Dermis microvascular lymphatic vessel endothelial cell (primary cell): ENCODE measurements at places on chromosomes 2 and 18. TPM values are rescaled to one million over a fixed set of nuclear protein-coding genes. Genes with fewer than 3 reads are reported as not detected.

GRCh38 chr2:118817469-118817868 is 30.0 kb downstream of the EN1 start:
- no peak for DNase-seq

DNA sequence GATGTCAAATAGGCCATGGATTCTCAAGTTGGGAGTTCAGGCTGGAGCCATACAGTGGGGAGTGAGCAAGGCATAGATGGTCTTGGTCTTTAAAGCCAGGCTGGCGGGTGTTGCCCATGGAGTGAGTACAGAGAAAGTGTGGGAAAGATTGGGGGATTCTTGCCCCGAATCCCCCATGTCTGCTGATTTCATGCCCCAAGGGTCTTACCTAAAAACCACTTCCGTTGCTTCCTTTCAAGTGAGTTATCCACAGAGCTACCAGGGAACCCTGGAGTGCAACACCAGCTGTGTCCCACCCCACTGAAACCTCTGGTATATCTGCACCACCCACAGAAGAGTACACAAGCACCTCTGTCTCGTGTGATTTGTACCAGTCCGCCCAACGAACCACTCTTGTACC is 31.4 kb downstream of the FHOD3 start:
- DNase-seq: no peak

DNA sequence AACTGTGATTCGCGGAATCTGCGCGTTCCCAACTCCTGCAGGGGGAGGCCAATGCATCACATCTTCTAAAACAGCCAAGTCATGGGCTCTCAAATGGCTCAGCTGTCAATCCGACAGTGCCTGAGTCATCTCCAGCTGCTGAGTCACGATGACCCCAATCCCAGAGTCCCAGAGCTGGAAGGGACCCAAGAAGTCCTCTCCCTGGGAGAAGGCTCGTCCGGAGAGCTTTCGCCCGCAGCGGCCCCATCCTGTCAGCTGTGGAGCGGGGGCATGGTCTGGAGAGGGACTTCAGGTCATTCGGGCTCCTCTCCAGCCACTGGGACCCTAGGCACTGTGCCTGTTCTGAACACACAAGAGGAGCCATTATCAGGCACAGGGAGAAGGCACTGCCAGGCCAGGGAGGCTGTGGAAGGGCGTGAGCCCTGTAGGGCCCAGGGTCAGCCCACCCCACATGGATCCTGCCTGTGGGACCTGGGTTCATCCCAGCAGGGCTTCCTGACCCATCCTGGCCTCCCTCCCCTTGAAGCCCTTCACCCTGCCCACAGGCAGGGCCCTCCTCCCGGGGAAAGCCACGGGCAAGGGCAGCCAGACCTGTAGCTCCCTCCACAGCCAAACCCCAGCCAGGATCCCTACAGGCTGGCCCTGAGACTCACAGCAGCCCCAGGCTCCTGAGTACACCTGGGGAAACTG is 47.6 kb upstream of the GPC1 start:
- peak; percentile 81 for DNase-seq

DNA sequence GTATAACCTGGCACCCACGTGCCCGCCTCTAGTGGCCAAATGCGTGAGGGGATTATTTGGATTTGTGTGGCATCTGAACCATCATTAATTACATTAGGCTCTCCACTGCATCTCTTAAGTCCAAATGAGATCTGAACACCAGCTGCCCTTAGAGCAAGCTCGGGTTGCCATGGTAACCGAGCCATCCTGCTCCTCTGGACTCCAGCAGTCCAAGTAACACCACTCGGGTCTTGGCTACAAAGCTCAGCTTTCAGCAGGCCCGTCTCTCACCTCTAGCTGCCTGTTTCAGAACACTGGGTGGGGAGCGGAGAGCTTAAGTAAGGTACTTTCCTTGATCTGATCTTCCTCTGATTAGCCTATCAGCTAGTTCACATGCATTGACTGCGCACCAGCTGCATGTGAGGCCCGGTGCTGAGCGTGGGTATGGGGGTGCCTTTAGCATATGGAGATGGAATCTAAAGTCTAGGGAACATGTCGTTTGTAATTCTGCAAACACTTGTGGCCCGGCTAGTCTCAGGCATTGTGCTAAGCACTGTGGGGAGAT is 14.1 kb upstream of the CYS1 start:
- no peak for DNase-seq

DNA sequence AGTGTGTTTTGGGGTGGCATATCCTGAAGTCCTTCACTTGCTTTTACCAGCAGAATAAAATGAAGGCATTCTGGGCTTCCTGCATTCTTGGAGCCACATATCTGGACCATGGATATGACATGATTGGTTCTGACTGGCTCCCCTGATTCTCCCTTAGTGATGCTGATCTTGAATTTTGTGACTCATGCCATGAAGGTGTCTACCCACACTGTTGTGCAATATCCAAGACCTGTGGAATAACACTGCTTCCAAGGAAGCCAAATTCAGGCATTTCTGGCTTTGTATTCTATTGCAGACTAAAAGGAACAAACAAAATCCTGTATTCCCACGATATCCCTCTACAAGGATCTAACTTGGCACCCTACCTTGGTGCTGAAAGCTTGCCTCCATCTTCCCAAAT is 125.8 kb downstream of the LYPD6B start:
- no peak for DNase-seq

DNA sequence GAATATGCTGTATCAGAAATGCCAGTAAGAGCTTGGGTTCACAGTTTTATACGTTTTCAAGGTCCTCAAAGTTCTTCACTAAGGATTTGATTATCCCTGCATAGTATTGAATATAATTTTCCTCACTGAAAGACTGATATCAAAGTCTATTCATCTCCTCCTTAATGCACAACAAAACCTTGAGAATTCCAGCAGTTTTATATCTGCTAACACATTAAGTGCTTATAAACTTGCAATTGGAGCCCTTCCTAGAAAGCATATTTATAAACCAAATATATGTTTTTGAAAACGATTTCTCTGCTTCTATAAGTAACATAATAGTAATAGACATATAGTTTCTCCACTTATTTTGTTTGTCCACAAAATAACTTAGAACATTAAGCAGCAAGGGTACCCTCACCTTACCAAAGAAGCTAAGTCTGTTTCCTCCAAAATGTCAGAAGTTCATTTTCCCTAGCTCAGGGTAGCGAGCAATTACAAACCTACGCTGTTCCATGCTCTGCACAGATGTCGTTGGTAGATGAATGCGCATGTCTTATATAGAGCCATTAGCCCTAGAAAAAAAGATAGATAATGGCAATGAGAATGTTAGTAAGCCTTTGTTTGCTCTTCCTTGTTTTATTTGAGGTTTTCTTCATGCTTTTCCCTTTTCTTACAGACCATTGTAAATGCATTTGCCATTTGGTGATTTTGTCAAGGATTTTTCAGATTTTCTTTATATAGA is 213.2 kb downstream of the RBM43 start:
- DNase-seq: no peak

DNA sequence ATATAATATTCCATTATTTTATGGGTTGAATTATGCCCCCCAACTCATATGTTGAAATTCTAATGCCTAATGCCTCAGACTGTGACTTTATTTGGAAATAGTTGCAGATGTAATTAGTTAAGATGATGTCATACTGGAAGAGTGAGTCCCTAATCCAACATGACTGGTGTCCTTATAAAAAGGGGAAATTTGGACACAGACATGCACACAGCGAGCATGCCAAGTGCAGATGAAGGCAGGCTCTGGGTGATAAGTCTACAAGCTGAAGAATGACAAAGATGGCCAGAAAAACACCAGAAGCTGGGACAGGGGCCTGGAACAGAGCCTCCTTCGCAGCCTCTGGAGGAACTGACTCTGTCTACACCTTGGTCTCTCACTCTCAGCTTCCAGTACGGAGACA is 10.0 kb upstream of the ASAP2 start:
- no peak for DNase-seq

- DNase-seq: peak; percentile 89
Measured at GRCh38 chr2:237673130-237674001, 46.0 kb downstream of the LRRFIP1 start.

GPR39 gene
- total RNA-seq: not detected in 2 replicates

GRCh38 chr2:20580690-20581437 is 70.0 kb downstream of the HS1BP3 start:
- DNase-seq: no peak

DNA sequence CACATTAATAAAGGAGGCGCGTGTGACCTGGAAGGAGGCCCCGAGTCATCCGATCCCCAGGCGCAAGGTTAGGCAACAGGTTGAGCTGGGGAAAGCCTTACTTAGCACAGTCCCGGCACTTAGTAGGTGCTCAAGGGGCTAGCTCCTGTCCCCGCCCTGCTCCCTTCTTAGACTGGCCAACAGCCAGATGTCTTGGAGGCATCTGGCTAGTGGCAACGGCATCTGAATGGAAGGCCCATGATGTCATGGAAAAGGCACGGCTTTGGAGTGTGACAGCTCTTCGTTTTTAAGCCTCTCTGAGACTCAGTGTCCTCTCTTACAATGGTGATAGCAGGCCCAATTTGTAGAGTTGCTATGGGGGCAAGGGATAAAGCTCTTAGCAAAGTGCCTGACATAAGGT is 258.3 kb downstream of the CYRIA start:
- no peak for DNase-seq

GRCh38 chr18:3979024-3979423 is 476.1 kb downstream of the DLGAP1 start:
- DNase-seq: no peak

- DNase-seq: no peak
Measured at GRCh38 chr2:21643180-21643579, 519.4 kb downstream of the TDRD15 start.

DNA sequence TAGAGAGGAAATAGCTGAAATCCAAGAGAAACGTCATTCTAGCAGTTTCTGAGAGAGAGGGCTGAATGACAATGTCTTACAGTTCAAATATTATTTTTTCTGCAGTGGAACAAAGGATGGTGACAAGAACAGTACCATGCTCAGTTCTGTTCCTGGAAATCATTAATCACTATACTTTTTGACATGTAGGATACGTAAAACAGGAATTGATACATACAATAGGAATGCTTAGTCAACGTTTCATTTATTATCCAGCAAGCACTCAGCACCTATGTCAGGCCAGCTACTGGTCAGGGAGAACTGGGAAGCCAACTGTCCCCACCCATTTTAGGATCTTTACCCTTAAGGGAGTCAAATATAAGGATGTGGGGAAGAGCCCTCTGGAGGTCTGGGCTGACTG is 114.7 kb downstream of the DHRS9 start:
- DNase-seq: peak; percentile 50

DNA sequence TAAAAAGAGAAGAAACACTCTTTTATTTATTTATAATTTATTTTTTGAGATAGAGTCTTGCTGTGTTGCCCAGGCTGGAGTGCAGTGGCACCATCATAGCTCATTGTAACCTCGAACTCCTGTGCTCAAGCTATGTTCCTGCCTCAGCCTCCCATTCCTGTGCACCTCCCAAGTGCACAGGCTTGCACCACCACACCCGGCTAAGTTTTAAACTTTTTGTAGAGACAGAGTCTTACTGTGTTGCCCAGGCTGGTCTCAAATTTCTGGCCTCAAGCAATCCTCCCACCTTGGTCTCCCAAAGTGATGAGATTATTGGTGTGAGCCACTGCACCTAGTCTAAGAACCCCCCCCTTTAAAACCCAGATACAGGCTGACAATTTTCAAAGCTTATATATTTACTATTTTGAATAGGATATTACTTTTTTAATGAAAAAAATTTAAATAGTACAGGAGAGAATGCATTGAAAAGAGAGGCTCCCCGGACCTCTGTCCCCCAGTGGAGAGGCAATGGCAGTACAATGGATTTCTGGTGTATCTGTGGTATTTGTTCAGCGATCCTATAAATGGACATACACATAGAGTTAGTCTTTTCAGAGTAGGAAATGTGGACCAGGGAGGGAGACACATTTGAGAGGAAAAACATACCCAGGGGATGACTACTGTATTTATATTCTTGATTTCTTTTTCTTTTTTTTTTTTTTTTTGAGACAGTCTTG is 48.1 kb upstream of the CNOT11 start:
- DNase-seq: no peak

- DNase-seq: peak; percentile 72
Measured at GRCh38 chr2:25228848-25229278, 60.5 kb upstream of the POMC start.

- no peak for DNase-seq
Measured at GRCh38 chr2:200264631-200265030, 41.9 kb upstream of the SPATS2L start.

- no peak for DNase-seq
Measured at GRCh38 chr2:107633580-107634147, 193.0 kb upstream of the RGPD4 start.

DNA sequence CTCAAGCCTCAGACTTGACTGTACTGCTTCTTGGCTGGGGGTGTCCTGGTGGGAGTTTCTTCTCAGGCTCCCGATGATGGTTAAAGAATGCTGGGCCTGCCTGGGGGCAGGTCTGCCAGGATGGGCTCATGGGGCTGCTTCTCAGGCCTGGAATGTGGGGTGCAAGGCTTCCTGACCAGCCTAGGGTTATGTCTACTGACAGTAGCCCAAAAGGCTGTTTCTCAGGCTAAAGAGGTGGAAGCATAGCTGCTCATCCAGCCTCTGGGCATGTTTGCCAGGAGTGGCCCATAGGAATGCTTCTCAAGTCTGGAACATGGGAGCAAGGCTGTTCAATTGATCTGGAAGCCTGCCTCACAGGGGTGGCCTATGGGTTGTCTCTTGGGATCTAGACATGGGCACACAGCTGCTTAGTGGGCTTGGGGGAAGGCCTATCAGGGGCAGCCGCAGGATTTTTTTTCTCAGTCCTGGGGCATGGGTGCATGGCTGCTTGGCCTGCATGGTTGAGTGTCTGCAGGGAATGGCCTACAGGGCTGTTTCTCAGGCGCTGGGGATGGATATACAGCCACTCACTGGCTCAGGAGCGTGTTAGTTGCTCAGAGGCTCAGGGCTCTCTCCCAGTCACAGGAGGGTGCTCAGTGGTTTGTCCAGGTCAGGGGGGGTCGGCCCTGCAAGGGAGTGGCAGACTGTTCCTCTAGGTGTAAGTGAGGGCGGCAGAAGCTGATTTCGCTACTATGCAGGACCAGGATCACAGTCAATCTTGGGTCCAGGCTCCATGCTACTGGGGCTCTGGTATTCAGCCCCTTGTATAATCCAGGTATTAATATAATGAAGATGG is 617.3 kb upstream of the REG3G start:
- no peak for DNase-seq

L3MBTL4 gene
- total RNA-seq: 5.1 and 10.2 TPM in 2 replicates

TMEM37 gene
- total RNA-seq: 0.13 TPM in 2 replicates

- no peak for DNase-seq
Measured at GRCh38 chr18:77524909-77525308, 275.3 kb downstream of the GALR1 start.

DNA sequence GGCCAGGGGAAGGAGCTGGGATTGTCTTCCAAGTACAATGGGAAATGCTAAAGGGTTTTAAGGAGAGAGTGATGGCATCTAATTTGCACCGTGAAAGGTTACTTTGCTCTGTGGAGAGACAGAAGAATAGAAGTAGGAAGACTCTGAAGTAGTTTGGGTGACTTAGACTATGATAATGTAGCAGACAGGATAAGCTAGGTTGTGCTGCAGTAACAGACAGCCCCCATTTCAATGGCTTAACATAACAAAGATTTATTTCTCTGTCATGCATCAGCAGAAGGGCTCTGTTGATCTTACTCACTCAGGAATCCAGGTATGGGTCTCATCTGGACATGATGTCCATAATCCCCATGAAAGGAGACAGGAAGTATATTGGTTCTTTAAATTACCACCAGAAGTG is 26.4 kb downstream of the GNLY start:
- no peak for DNase-seq

TGFA gene
- total RNA-seq: 8.0 and 14.5 TPM in 2 replicates

GRCh38 chr2:165055082-165055851 is 99.9 kb upstream of the SLC38A11 start:
- no peak for DNase-seq

- DNase-seq: no peak
Measured at GRCh38 chr2:118225666-118226065, 137.4 kb downstream of the INSIG2 start.
